ENCODE measurements at places on chromosomes 16 and 17. TPM values are rescaled to one million over a fixed set of nuclear protein-coding genes. Genes with fewer than 3 reads are reported as not detected.
A peak's percentile ranks its signal among the peaks of the same experiment; 100 is the strongest.

DNA sequence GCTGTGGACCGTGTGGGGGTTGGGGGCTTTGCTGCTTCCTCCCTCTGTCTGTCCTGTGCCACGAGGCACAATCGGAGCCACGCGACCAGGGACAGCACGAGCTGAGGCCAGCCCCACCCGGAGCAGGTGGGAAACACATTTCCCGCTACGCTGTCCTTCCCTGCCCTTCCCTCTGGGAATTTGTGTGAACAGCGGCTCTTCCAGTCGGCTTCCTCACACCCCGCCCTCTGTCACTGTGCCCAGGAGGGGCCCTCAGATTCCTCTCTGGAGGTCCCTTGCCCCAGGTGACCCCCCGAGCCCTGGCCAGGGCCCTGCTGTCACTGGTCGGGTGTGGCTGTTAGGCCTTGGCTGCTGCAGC is 19.6 kb downstream of the SPIRE2 start:
- H3K27ac ChIP-seq: peak overlapping the region; percentile 45
- peaks cover 17% of the 10 kb centered on the region for H3K4me1 ChIP-seq
- no peak for DNase-seq
- no peaks in the 10 kb centered on the region for H3K36me3 ChIP-seq
- H3K27me3 ChIP-seq: no peaks in the 10 kb centered on the region

The MT4 gene
- not detected for polyA plus RNA-seq

DNA sequence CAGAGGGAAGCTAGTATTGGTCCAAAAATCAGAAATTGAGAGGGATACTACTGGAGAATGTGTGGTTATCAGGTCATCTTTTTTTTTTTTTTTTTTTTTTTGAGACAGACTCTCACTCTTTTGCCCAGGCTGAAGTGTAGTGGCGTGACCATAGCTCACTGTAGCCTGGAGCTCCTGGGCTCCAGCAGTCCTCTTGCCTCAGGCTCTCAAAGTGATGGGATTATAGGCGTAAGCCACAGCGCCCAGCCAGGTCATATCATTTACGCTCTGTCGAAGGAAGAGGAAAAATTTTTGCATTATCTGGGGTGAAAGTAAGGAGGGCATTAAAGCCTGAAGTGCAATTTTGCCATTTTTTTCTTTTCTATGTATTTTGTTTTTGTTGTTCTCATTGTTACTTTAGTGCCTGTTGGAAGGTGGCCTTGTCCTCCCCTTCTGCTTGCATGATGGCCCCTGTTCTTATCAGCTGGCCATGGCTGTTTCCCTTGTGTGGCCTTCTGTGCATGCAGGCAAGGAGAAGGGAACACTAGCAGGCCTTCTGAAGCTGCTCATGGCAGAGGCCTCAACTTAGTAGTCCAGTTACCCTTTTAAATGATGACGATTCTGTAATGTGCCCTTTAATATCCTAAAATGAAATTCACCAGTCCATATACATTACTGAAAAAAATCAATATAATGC is 118.3 kb downstream of the SPECC1 start:
- DNase-seq: no peak
- H3K27ac ChIP-seq: no peak overlapping the region
- H3K4me3 ChIP-seq: no peak overlapping the region
- H3K36me3 ChIP-seq: peaks cover 18% of the 10 kb centered on the region
- no peaks in the 10 kb centered on the region for H3K4me1 ChIP-seq
- no peaks in the 10 kb centered on the region for H3K27me3 ChIP-seq

The TANGO6 gene
- polyA plus RNA-seq: 11.5 TPM

- H3K4me1 ChIP-seq: peaks cover 5% of the 10 kb centered on the region
- DNase-seq: no peak
- H3K4me3 ChIP-seq: no peak overlapping the region
- no peak overlapping the region for H3K27ac ChIP-seq
Observed at GRCh38 chr17:29038085-29038795, 4.7 kb upstream of the PIPOX start.

DNA sequence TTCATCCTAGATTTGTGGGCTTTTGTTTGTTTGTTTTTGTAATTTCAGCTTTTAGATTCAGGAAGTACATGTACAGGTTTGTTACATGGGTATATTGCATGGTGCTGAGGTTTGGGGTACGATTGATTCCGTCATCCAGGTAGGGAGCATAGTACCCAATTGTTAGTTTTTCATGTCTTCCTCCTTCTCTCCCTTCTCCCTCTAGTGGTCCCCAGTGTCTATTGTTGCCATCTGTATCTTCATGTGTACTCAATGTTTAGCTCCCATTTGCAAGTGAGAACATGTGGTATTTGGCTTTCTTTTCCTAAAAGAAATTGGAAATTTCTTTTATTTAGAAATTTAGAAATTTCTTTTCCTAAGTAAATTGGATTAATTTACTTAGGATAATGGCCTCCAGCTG is 37.1 kb upstream of the BCAS3 start:
- peaks cover 2% of the 10 kb centered on the region for H3K27me3 ChIP-seq
- H3K4me3 ChIP-seq: no peak overlapping the region
- H3K4me1 ChIP-seq: no peaks in the 10 kb centered on the region
- H3K36me3 ChIP-seq: peaks cover 7% of the 10 kb centered on the region

DNA sequence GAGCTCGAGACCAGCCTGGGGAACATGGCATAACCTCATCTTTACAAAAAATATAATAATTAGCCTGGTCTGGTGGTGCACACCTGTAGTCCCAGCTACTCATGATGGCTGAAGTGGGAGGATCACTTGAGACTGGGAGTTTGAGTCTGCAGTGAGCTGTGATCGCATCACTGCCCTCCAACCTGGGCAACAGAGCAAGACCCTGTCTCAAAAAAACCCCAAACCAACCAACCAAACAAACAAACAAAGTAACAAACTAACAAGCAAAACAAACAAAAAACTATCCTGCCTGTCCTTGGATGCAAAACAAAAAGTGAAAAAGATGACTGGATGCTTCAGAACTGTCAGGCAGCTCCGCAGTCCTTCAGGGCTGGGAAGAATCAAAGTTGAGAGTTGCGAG is 5.7 kb upstream of the NGFR start:
- no peak for DNase-seq
- H3K27ac ChIP-seq: no peak overlapping the region
- H3K4me1 ChIP-seq: peaks cover 1% of the 10 kb centered on the region
- H3K4me3 ChIP-seq: no peak overlapping the region
- peaks cover 8% of the 10 kb centered on the region for H3K27me3 ChIP-seq
- H3K36me3 ChIP-seq: no peaks in the 10 kb centered on the region

DNA sequence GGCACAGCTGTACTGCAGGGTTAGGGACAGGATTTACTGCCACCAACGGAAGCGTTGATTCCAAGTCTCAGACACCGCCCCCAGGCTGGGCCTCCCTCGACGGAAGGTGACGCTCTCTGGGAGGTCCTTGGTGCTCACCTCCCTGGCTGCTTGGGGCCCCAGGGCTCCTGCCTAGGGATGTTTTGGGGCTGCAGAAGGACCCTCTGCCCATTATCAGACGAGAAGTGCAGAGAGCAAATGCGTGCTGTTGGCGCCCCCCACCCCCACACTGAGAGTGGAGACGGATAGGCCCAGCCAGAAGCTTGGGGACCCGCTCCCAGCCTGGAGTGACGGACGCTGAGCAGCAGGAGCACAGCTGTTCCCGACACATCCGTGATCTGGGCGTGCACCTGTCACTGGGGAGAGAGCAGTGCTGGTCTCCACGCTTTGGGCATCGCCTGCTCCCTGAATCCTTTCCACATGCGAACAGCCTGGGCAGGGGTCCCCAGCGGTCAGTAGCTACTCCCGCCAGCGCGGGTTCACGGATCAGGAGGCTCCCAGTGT is 5.1 kb upstream of the SOX8 start:
- DNase-seq: no peak
- peaks cover 11% of the 10 kb centered on the region for H3K27me3 ChIP-seq
- H3K4me3 ChIP-seq: no peak overlapping the region
- no peaks in the 10 kb centered on the region for H3K36me3 ChIP-seq
- H3K4me1 ChIP-seq: no peaks in the 10 kb centered on the region

DNA sequence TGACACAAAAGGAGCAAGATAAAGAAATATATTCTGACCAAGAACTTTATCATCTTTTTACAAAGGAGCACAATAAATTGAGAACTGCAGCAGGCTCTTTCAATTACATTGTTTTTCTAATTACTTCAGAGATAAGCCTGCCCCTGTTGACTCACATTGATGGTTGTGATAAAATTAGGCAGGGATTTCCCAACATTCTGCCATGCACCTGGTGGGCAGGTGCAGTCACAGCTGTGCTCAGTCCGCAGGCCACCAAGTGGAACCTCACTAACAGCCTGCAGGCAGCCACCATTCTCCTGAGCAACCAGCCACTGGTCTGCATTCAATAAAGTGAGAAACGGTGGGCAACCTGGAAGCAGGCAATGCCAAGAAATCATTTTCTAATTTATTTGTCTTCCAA is 5.1 kb downstream of the FANCA start:
- H3K27me3 ChIP-seq: peaks cover 2% of the 10 kb centered on the region
- H3K27ac ChIP-seq: no peak overlapping the region
- H3K4me1 ChIP-seq: peaks cover 1% of the 10 kb centered on the region
